ENCODE measurements at places on chromosomes 5 and 9.

GRCh38 chr5:74963407-74963806 is 89.0 kb downstream of the GCNT4 start:
- no peak for DNase-seq

- DNase-seq, result no peak
These were observed 1.5 kb upstream of the RNF145 start for GRCh38 chr5:159210846-159211245.

- no peak for DNase-seq
These were observed 220.4 kb downstream of the MAPKAP1 start for GRCh38 chr9:125486576-125486975.

- DNase-seq, result no peak
These were observed 341.4 kb downstream of the DIRAS2 start for GRCh38 chr9:90301277-90301653.

- no peak for DNase-seq
These were observed 122.2 kb downstream of the SLC28A3 start for GRCh38 chr9:84218322-84218721.

DNA sequence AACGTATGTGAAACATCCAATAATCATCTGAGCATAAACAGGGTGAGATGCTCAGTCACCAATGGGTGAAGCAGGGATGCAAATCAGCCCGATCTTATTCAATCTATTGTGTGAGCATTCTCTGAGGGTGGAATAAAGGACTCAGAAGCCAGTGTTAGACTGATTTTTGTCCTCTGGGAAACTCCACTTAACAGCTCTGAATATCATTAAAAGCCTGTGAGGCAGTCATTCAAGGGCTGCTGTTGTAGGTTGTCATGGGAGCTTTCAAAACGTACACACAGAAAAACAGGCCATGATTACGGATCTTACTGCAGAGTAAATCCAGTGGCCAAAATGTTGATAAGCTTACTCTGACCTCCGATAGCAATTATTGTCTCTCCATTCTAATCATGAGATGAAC is 266.5 kb upstream of the EFNA5 start:
- DNase-seq, result no peak

GRCh38 chr9:7303907-7304626 is 495.5 kb downstream of the DMAC1 start:
- no peak for DNase-seq

DNA sequence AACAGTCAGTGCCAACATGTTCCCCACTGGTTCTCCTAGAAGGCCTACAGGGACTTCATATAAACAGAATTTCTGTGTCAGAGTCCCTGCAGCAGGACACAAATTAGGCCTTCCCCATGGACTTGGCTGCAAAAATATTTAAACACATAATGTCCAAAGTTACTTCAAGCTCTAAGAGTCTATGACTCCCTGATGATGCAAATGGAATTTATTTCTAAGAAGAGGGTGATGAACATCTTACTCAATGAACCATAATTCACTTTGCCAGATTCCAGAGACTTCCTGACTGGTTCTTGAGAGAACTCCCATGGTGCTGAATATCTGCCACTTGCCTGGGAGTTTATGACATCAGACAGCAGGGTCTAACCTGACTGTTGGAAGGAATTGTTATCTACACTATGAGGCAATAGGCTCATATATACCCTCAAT is 32.7 kb upstream of the ADRA1B start:
- no peak for DNase-seq

DNA sequence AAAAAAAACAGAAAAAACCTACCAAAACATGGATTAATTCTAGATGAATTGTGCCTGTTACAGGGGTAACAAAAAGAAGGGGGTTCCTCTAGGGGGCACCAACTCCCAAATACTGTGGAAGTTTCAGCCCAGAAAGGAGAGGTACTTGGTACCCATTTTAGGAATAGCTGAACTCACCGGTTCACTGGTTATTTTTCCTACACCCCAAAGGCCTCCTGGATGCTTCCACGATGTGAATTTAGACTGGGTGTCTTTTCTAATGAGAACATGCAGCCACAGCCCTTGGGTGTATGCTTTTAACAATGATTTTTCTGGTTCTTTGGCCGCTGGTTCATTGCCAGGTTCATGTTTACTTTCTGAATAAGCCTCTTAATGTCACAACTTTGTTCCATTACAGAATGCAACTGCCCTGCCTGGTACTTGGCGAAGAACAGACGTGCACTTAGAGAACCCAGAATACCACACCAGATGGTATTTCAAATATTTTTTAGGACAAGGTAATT is 46.7 kb downstream of the GARNL3 start:
- DNase-seq, result no peak

- DNase-seq, result no peak
These were observed 1.5 kb upstream of the B4GALT7 start for GRCh38 chr5:177598477-177598876.

DNA sequence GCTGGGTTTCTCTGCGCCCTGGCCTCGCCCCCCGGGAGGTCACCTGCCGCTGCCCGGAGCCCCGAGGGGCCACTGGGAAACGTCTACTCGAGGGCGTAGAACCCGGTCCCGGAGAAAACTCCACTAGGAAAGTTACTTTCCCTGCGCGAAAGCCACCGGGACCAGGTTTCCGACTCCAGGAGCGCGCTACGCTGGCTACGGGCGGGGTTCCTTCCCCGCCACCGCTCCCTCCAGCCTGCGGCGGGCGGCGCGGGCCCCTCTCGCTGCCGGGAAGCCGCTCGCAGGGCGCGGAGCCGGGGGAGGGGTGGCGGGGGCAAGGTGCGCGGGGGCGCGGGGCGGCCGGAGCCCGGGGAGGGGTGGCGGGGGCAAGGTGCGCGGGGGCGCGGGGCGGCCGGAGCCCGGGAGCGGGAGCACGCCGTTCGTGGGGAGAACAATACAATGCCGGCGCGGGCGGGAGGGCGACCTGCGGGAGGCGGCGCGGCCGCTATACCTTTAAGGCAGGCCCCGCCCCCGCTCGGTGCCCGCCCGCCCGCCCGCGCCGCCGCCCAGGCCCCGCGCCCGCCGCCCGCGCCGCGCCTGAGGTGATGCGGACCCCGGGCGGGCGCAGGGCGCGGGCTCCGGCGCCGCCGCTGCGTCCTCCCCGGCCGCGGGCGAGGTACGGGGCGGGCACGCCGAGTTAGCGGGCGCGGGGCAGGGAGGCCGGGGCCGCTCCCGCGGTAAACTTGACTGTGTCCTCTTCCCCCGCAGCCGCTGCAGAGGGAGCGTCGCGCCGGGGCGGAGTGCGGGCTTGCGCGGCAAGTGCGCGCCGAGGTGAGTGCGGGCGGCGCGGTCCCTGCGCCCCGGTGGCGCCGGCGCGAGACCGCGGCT is 278.1 kb downstream of the AOPEP start:
- DNase-seq, result no peak
